ENCODE measurements at places on chromosomes 1 and 21.

DNA sequence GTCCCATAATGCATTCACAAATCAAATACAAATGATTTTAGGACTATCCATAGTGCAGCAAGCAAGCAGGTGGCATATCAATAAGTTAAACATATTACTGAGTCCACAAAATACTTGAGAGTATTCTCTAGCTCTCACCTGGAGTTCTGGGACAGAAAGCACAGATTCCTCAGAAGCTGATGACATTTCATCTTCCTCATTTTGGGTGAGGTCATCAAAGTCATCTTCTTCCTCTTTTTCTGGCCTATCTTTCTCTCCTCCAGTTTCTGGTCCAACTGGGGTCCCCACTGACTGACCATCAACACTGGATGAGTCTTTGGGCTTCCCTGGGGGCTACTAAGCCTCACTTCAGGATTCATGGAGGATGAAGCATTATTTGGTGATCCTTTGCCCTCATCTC, 38.9 kb downstream of the YY1AP1 start:
- DNase-seq, result no peak

- no peak for DNase-seq
Observed at GRCh38 chr1:221557013-221557412, 184.9 kb downstream of the DUSP10 start.

GRCh38 chr1:7578206-7578605, 192.9 kb upstream of the VAMP3 start:
- no peak for DNase-seq

DNA sequence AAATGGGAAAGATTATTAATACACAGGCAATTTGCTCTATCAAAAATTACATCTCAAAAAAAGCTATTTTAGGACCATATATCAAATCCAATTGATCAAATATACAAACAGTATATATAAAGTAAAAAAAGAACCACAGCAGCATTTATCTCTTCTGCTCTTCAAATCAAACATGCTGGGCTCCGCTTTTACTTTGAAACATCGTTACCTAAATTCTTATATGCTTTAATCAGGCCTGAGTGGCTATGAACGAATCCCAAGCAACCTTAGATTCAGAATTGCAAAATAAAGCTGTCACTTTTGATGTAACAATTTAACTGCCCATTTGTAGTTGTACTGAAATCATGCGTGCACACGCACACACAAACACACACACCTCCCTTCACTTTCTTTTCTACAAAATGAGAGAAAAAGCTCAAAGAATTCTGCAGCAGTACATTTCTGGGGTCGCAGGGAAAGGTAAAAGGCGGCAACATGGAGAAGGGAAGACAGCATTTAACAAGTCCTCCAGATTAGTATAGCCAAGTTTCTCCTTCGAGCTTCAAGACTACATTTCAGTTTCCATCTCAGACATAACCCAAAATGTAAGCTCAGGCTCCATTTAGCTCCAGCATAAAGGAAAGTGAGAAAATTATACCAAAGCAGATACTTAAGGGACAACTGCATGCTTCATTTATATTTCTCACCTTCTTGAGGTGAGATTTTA, 92.2 kb upstream of the TTC39A start:
- no peak for DNase-seq

DNA sequence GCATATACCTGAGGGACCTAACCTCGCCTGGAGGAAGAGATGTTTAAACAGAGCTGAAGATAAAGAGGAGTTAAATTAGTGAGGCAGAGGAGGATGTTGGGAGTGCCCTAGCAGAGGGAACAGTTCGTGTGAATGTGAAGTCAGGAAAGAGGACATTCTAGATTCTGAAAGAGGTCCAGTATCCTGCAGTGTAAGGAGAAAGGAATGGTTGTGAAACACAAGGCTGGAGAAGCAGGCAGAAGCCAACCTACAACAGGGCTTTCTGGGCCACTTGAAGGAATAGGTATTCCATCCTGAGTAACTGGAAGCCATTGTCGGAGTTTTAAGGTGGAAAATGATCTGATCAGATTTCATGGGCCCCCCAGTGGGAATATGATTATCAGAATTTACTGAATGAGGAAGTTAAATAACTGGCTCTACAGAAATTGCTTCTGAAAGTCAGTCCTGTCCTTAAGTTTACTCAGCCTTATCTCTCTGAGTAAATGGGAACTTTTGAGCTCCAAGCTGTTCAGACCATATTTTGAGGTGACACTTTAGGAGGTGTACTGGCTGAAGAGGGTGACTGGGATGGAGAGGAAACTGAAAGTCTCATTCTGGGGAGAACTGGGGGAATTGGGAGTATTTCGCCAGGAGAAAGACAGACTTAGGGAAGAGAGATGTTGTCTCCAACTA, 24.4 kb upstream of the FAAH start:
- no peak for DNase-seq

All from stimulated activated CD4-positive, alpha-beta T cell treated with anti-CD3 and anti-CD28 coated beads, Interleukin-4, amount 100 ng/mL, for 48 hours (primary cell).